ENCODE measurements at places on chromosomes 12 and 14.
A peak's percentile ranks its signal among the peaks of the same experiment; 100 is the strongest.

GRCh38 chr12:106113446-106113823 is 25.3 kb downstream of the NUAK1 start:
- no peak overlapping the region for H3K4me3 ChIP-seq
- H3K4me1 ChIP-seq = peaks cover 10% of the 10 kb centered on the region

GRCh38 chr14:98564541-98564940 is 707.5 kb downstream of the BCL11B start:
- DNase-seq = no peak
- no peaks in the 10 kb centered on the region for H3K4me1 ChIP-seq
- no peak overlapping the region for H3K4me3 ChIP-seq
- H3K36me3 ChIP-seq = no peaks in the 10 kb centered on the region
- H3K27me3 ChIP-seq = no peaks in the 10 kb centered on the region

- peaks cover 8% of the 10 kb centered on the region for H3K36me3 ChIP-seq
- H3K4me1 ChIP-seq = no peaks in the 10 kb centered on the region
- H3K4me3 ChIP-seq = no peak overlapping the region
- H3K27me3 ChIP-seq = peaks cover 4% of the 10 kb centered on the region
Measured at GRCh38 chr12:46414591-46415268, 42.2 kb upstream of the SLC38A2 start.

GRCh38 chr12:85996280-85996679 is 122.2 kb downstream of the NTS start:
- no peaks in the 10 kb centered on the region for H3K27me3 ChIP-seq
- H3K36me3 ChIP-seq = no peaks in the 10 kb centered on the region
- H3K4me1 ChIP-seq = no peaks in the 10 kb centered on the region
- H3K27ac ChIP-seq = no peak overlapping the region
- H3K4me3 ChIP-seq = no peak overlapping the region

GRCh38 chr14:53192052-53192760 is 39.1 kb upstream of the DDHD1 start:
- DNase-seq = no peak
- peaks cover 16% of the 10 kb centered on the region for H3K4me1 ChIP-seq
- no peak overlapping the region for H3K27ac ChIP-seq

- H3K4me3 ChIP-seq = no peak overlapping the region
- no peak overlapping the region for H3K27ac ChIP-seq
- DNase-seq = no peak
- no peaks in the 10 kb centered on the region for H3K4me1 ChIP-seq
- H3K36me3 ChIP-seq = no peaks in the 10 kb centered on the region
Measured at GRCh38 chr12:90888316-90888715, 66.7 kb downstream of the CCER1 start.

- no peak overlapping the region for H3K27ac ChIP-seq
- DNase-seq = no peak
- H3K4me3 ChIP-seq = no peak overlapping the region
- H3K4me1 ChIP-seq = no peaks in the 10 kb centered on the region
Measured at GRCh38 chr14:36988568-36988967, 183.8 kb downstream of the SLC25A21 start.

GRCh38 chr12:6345319-6346091 is 3.6 kb upstream of the TNFRSF1A start:
- peaks cover 43% of the 10 kb centered on the region for H3K4me1 ChIP-seq
- DNase-seq = peak; percentile 65
- H3K4me3 ChIP-seq = no peak overlapping the region
- H3K36me3 ChIP-seq = peaks cover 4% of the 10 kb centered on the region

DNA sequence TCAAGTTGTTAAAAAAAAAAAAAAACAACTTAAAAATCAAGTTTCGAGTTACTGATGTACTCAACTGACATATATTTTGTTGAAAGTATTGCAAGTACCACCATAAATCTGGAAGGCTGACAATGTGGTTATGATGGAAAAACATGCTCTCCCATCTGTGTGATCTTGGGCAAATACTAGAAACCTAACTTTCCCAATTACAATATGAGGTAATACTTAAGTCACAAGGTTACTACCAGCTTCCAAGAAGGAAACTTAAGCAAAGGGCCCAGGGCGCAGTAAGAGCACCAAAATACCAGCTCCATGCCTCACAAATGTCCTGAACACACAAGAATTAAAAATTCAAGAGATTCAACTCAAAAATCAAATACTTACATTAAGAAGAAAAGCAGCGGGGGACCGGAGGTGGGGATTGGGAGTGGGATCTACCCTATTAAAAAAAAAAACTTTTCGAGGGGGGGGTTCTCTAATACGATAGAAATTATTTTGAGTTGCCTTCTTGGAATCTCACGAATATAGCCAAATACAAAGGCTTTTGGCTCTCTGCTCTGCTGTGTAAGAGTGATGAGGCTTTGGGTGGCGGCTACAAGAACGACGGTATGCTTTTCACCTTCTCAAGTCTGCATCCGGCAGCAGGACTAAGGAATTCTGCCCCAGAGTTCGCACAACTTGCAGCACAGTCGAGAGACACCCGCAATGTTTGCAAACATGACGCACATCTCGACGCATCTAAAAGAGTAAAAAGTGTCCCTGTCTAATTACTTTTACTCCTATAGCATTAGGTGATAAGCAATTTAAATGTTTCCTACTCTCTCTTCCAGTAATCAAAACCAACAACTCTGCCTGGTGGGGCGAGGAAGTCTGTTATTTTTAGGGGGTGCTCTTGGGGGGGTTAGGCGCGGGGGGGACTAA is 1.1 kb downstream of the SAV1 start:
- no peaks in the 10 kb centered on the region for H3K27me3 ChIP-seq
- H3K27ac ChIP-seq = peak overlapping the region; percentile 58
- no peak for DNase-seq
- peaks cover 11% of the 10 kb centered on the region for H3K36me3 ChIP-seq

DNA sequence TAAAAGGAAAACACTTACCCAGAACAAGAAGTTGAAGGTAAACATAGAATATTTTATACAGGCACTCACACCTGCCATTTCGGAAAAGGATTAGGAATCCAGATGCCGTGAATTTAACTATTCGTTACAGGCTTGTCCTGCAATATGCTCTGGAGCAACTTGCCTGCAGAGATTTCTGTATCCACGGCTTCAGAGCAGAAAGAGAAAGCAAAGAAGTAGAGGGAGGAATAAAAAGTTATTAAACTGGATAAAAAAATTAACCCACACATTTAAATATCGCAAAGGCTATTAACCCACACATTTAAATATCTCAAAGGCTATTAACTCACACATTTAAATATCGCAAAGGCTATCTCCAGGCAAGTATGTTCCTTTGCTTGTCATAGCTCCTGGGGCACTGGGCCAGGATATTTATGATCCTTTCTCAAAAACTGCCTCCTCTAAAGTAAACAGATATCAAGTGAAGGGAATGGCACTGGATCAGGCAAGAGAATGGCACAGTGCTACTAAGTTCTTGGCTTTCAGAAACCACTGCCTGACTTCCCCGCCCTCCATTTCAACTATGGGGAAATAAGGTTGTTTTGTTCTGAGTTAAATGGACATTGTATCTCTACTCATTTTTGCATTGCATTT is at the start of gene TSPAN8:
Gene TSPAN8 (minus strand): TSS at position 399 of the 633 bp plus-strand sequence. CDS start 321 bp downstream, at position 78.
- no peak within 1 kb of the TSS for H3K4me3 ChIP-seq
- no peaks in the 10 kb centered on the region for H3K36me3 ChIP-seq
- DNase-seq = no peak
- H3K27me3 ChIP-seq = no peaks in the 10 kb centered on the region

GRCh38 chr12:8987685-8988084 is 1.7 kb upstream of the KLRG1 start:
- H3K27ac ChIP-seq = peak overlapping the region; percentile 69
- DNase-seq = no peak
- H3K4me1 ChIP-seq = peaks cover 27% of the 10 kb centered on the region
- H3K36me3 ChIP-seq = no peaks in the 10 kb centered on the region
- H3K4me3 ChIP-seq = no peak overlapping the region
